CD4-positive, alpha-beta T cell treated with Interleukin-1 beta for 1 hour (primary cell): ENCODE measurements at places on chromosomes 2 and 18.
A peak's percentile ranks its signal among the peaks of the same experiment; 100 is the strongest.

GRCh38 chr2:164054651-164055050, 318.8 kb upstream of the FIGN start:
- no peak for DNase-seq

- peak; percentile 55 for DNase-seq
Measured at GRCh38 chr2:227884511-227884947, 13.1 kb downstream of the DAW1 start.

GRCh38 chr2:36743954-36744353, 47.4 kb downstream of the VIT start:
- DNase-seq = no peak

DNA sequence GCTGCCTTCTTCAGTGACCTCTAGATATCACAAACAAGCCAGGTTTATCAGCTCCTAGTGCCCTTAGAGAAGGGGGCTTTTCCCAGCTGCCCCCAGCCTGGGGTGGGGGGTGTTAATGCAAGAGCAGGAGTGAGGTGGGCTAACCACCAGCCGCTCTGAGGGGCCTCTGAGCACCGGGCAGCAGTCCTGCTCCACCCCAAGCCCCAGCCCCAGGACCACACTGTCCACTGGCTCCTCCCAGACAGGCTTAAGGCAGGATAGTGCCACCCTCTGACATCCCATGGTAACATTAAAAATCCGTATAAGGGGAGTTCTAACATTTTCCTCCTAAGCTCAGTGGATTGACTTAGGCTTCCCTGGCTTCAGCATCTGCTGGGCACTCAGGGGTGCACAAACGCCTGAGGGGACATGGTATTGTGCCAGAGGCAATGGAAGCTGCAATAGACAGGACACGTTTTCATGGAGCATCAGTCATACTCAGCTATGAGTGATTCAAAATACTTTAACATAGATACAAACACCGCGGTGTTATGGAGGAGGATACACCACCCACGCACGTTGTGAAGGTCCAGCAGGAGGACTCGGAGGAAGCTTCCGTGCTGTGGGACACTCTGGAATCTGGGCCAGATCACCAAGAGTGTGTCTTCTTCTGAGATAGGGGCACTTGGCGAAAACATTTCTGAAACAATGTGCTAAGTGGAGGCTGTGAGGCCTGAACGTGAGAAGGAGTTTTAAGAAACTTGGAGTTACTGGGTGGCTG, 112.7 kb upstream of the EPC2 start:
- no peak for DNase-seq

GRCh38 chr2:56534321-56534720, 350.5 kb downstream of the CCDC85A start:
- DNase-seq = no peak

GRCh38 chr2:166117491-166117890, 10.3 kb downstream of the SCN1A start:
- no peak for DNase-seq

DNA sequence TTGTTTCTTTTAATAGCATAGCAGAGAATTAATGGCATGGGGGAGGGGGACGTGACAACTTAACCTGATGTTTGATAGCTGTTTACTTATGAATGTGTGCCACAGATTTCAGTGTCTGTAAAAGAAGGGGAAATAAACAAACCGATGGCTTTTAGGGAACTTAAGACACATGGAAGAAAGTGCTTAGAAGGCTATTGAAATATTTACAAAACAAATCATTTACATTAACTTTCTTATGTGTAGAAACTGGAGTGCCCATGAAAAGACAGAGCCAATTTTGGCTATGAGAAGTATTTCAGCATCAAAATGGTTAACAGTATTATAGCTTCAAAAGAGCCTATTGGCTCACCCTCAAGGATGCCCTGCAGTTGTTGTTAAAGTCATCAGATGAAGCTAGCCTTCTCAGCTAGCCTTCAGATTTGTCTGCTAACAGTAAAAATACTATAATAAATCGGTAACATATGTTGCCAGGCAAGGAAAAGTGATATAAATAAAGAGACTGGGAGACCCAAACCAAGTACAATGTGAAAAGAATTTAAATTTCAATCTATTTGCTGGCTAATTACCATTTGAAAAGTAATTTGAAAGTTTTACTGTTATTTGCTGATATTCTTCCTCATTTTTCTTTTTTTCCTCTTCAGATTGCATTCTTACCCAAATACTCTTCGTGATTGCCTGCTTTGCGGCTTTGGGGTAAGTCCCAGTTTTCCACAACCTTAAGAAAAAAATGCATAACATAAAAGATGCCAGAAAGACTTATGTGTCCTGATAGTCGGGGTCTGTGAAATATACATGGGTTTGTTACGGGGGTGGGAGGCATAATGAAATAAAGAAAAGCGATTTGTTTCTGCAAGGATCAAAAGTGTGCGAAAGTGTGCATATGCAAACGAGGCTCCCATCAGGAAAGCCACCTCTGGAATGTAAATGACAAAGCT, 256.4 kb downstream of the MEIS1 start:
- DNase-seq = no peak

DNA sequence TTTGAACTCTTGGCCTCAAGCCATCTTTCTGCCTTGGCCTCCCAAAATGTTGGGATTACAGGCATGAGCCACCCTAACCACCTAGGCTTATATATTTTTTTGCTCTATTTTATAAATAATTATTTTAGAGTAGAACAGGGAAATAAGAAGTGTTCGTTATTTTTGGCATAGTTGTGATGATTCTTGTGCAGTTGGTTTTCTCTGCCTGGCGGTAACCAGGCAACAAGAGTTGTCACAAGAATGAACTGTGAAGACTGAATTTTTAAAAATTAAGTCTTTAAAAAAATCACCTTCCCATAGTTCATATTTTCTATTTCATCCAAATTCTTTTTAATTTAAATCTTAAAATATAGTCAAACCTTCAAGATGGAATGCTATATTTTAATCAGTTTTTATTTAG, 310.2 kb downstream of the ARL6IP6 start:
- no peak for DNase-seq

DNA sequence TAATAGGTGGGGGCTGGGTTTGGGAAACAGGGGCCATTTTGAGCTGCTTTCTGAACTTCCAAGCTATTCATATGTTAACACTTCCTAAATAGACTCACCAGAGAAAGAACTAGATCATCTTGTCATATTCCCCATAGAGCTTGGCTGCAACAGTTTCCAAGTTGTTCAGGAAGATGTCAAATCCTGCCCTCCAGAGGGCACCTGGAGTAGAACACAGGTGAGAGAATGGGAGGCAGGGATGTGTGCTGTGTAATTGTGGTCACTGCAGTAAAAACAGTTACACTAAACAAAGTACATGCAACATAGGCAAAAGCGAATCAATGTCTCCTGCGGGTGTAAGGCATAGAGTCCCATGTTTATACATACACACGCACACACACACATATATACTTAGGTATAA, 34.5 kb upstream of the LRRC30 start:
- DNase-seq = no peak

DNA sequence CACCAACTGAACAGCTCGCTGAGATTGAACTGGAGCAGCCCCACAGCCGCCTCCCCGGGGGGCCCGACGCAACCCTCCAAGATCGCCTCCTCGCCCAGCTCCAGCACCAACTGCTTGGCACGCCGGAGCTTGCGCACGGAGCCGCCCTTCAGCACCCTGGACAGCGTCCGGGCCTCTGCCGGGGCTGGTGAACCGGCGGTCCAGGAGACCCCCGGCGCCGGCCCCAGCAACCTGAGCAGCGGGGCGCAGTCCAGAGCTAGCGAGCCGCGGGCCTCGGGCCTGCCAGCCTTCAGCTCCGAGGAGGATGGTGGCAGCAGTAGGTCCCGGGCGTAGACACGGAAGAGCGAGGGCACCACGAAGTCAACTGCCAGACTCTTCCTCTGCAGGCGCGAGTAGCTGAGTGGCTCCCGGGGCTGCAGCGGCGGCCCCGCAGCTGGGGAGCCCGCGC, 1.2 kb downstream of the ALK start:
- no peak for DNase-seq

DNA sequence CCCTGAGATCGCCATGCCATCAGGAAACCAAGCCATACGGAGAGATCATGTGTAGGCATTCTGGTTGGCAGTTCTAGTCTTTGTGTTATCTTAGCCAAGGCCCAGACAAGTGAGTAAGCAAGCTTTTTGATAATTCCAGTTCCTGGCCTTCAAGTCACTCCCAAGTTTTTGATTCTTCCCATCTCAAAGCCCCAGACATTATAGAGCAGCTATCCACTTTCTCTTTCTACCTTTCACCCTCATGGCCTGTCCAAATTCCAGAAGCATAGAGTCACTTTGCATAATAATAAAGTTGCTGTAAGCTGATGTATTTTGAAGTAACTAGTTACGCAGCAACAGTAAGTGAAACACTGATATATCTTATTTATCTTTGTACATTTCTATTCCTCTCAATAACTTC, 26.8 kb upstream of the IL1RL1 start:
- no peak for DNase-seq

GRCh38 chr18:2956056-2956455, 56.9 kb downstream of the LPIN2 start:
- DNase-seq = peak; percentile 63

DNA sequence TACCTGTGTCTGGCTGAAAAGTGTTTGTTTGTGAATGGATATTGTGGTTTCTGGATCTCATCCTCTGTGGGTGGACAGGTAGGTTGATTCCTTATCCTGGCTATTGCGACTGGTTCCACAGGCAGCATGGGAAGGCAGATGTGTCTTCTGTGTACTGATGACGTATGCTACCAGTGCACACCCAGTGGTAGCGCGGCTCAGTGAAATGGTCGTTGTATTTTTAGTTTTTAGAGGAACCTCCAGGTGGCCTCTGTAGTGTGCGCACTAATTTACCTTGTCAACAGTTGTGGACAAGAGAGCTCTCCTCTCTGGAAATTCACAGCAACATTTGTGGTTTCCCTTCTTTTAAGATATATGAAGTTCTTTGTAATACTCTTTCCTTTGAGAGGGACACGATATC, 52.5 kb downstream of the CCDC74A start:
- DNase-seq = no peak

GRCh38 chr2:28232295-28232694, 160.4 kb upstream of the FOSL2 start:
- DNase-seq = no peak

- DNase-seq = no peak
Measured at GRCh38 chr2:231191896-231192872, 6.2 kb upstream of the ARMC9 start.

GRCh38 chr2:85887566-85888019, 1.2 kb downstream of the ST3GAL5 start:
- DNase-seq = peak; percentile 53

DNA sequence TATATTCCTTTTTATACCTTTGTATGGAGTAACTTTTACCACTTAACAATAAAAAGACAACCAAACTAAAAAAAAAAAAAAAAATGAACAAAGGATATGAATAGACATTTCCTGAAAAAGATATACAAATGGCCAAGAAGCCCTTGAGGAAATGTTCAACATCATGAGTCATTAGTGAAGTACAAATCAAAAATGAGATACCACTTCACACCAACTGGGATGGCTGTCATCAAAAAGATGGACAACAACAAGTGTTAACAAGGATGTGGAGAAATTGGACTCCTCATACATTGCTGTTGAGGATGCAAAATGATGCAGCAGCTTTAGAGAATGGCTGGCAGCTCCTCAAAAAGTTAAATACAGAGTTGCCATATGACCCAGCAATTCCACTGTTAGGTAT, 22.6 kb upstream of the SCYGR2 start:
- no peak for DNase-seq

GRCh38 chr18:48330016-48330991, 78.9 kb downstream of the ZBTB7C start:
- DNase-seq = no peak

GRCh38 chr2:219335373-219335786, 2.8 kb upstream of the RESP18 start:
- no peak for DNase-seq

GRCh38 chr2:127080226-127080937, 26.6 kb downstream of the BIN1 start:
- peak; percentile 40 for DNase-seq

- peak; percentile 21 for DNase-seq
Measured at GRCh38 chr2:46294176-46294836, 2.9 kb upstream of the EPAS1 start.

- DNase-seq = peak; percentile 51
Measured at GRCh38 chr18:77899972-77900754, 650.5 kb downstream of the GALR1 start.

DNA sequence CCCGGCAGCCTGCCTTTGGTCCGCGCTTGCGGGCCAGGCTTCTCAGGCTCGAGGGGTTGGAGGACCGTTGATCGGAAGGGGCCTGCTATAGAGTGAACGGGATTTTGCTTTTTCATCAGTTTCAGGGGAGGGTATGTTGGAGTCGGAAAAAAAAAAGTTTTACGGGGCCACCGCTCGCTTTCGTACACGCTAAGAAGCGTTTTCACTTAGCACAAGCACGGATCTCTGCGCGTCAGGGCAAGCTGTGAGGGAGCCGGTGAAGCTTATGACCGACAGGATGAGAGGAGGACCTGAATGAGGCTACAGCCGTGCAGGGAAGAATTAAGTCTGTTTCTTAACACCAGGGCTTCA, 443 bp downstream of the CPSF3 start:
- peak; percentile 3 for DNase-seq

GRCh38 chr18:58529714-58530354, 99.1 kb downstream of the ALPK2 start:
- peak; percentile 73 for DNase-seq

DNA sequence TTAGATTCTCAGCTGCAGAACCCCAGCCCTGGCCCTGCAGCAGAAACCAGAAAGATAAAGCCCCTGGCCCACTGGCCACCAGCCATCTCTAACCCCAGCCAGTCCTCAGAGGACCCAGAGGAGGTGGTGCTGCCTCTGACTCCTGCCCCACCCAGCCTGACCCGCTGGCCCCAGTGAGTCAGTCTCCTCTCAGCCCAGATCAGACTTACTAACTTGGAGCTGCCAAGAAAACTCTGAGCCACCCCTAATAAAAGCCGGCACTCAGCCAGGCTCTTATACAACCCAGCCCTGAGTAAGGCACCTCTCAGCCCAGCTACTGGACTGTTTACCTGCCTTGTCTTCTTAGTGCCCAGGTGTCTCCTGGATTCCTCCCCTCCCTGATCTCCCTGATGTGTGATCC, 2.0 kb downstream of the SLC14A2 start:
- DNase-seq = no peak

- no peak for DNase-seq
Measured at GRCh38 chr2:235637896-235638295, 144.1 kb downstream of the AGAP1 start.

GRCh38 chr2:82282111-82282882, 1977.7 kb upstream of the LRRTM1 start:
- DNase-seq = no peak

GRCh38 chr2:226073496-226074160, 674.1 kb downstream of the NYAP2 start:
- no peak for DNase-seq

DNA sequence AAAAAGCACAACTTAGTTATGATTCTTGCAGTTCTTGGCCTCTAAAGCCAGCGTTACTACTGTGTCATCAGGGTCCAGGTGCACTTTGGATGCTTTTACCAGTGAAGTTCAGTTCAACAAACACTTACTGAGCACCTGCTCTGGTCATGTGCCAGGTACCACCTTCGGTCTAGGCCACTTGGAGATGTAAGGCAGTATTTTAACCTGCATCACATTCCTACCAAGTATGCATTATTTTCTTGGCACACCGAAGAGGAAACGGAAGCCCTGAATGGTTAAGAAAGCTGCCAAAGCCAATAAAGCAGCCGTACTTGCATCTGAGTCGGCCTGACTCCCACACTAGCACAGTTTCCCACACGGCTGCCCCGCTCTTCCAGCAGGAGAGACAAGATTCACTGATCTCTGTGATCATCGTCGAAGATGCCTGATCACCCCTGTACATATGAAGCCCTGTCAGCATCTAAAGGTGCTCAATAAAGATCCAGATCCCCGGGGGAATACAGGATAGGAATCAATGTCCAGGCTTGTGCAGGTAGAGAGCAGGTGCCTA, 427.1 kb downstream of the EIPR1 start:
- DNase-seq = no peak

GRCh38 chr18:35000457-35000856, 40.8 kb upstream of the MAPRE2 start:
- no peak for DNase-seq
